ENCODE measurements at places on chromosomes 4 and X.

DNA sequence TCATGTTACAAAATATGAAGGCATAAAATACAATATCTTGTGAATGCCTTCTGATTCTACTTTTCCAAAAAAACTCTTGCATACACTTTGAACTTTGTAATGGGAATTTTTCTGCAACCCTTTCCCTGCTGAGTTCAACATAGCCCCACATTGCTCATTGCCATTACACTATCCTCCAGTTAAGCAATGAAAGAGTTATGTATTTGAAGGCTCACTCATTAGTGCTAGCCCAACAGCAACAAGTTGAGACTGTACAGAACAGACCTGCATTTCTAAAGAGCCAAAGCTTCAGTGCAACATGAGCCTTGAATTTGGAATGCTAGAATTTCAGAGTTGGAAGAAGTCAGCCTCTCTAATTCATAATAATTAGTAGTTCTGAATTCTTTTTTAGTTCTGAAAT is 44.4 kb upstream of the STAG2 start:
- no peak for DNase-seq

DNA sequence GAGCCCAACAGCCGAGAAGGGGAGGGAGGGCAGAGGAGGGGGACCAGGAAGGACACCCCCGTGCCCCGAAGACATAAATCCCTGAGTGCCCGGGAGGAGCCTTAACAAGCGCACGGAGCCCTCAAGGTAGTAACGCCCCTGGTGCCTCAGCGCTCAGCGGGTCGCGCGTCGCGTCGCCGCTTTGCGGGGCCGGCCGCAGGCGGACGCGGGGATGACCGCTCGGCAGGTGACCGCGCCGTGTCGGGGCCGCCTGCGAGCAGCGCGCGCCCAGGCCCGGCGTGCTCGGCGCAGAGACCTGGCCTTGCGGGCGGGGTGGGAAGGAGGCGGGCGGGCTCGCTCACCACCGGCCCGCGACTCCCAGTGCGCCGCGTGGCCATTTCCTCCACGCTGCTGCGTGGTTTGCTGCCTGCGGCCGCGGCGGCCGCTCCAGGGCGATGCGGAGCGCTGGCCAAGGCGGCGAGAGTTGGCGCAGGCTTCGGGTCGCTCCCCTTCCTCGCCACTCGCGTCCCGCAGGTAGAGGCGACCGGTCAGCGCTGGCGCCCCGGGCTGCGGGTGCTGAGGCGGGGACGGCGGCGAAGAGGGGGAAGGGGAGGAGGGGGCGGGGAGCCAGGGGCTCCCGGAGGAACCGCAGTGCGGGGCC is 632 bp downstream of the CCSER1 start:
- no peak for DNase-seq

GRCh38 chr4:184383497-184384055 is 90.8 kb downstream of the IRF2 start:
- DNase-seq, result no peak

GRCh38 chr4:133544097-133544496 is 395.0 kb downstream of the PCDH10 start:
- no peak for DNase-seq

- no peak for DNase-seq
Measured at GRCh38 chrX:105821471-105822121, 743 bp upstream of the NRK start.

GRCh38 chrX:17542123-17542522 is 167.1 kb downstream of the NHS start:
- DNase-seq, result no peak

DNA sequence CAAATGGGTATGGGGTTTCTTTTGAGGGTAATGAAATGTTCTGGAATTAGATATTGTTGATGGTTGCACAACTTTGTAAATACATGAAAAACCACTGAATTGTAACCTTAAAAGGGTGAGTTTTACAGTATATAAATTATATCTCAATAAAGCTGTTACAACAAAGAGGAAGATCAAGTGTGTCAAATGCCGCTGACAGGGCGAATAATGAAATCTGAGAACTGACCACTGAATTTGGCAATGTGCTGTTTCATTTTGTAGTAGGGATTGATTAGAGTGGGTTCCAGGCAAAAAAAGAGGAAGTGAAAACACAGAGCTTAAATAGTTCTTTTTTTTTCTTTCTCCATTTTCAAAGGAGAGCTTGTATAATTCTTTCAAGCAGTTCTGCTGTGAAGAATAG is 161.1 kb upstream of the NAP1L5 start:
- DNase-seq, result no peak

DNA sequence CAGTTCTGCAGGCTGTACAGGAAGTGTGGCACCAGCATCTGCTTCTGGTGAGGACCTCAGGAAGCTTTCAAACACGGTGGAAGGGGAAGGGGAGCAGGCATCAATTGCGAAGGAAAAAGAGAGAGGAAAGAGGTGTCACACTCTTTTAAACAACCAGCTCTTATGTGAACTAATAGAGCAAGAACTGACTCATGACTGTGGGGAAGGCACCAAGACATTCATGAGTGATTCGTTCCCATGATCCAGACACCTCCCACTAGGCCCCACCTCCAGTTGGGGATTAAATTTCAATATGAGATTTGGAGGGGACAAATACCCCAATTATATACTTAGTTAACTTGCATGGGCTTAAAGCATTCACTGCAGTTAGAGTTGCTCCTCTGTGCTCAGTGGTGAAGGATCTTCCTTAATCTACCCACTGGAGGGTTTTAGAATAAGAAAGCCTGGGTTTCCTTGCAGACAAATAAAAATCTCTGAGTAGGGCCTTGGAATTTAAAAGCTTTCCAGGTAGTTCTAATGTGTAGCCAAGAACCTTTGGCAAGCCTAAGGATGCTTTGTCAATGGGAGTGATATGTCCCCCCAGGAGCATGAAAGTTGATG is 60.0 kb downstream of the SYNPO2 start:
- no peak for DNase-seq

GRCh38 chrX:148517176-148517575 is 16.8 kb downstream of the AFF2 start:
- DNase-seq, result no peak

GRCh38 chr4:139253713-139254112 is 26.3 kb downstream of the MGARP start:
- no peak for DNase-seq
